ENCODE measurements at places on chromosomes 4 and X.

- DNase-seq = no peak
Measured at GRCh38 chr4:55397126-55397436, 1.3 kb downstream of the TMEM165 start.

DNA sequence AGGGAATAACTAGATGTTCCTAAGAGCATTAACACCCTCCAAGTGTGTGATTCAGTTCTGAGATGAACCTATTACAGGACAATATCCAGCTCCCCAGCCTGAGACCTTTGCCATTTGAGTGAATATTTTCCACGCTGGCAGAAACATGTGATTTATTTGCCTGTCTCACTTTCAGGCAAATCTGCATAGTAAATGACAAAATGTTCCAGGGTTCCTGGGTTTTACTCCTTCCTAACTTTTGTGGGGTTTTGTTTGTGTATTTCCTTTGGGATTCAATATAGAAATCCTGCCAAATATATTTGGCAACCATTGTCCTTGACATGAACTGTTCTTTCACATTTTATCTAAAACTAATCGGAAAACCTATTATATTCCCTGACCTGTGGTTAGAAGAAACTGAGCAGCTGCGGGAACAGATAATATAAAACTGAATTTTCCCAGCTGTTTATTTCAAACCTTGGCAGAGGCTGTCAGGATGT is 12.5 kb downstream of the F8 start:
- DNase-seq = no peak

GRCh38 chrX:22063284-22063683 is 31.2 kb downstream of the PHEX start:
- no peak for DNase-seq

DNA sequence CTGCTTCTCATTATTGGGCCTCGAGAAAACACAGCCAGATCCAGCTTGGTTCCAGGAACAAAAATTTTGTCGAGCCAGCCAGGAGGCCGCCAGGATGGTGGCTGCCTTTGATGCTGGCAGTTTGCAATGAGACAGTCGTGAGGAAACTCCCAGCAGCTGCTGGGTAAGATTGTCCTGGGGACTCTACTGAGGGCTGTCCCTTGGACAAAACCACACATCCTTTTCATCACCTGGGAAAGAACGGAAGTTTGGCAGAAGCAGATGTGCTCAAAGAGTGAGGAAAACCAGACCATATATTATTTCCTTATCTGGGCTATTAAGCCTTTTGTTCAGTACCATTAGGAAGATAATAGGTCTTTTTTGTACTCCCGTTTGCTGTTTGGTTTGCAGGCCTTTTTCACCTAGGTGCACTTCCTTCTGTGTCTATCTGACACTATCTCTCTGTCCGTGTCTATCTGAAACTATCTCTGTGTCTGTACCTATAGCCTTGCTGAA is 13.4 kb upstream of the PAPSS1 start:
- DNase-seq = no peak

DNA sequence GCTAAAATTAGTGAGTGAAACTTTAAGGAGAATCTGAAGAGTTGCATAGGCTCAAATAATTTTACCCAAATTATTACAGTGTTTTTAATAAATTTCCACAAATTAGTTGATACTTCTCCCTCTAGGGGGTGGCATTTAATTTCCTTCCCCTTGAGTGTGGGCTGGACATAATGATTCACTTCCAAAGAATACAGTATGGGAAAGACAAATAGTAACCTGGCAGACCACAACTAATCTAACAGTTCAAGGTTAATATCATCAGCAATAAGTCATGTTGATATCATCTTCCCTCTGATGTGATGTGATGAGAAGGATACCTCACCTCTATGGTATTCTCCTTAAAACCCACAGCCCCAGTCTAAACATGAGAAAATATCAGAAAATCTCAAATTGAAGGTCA is 15.5 kb downstream of the PFKFB1 start:
- no peak for DNase-seq

DNA sequence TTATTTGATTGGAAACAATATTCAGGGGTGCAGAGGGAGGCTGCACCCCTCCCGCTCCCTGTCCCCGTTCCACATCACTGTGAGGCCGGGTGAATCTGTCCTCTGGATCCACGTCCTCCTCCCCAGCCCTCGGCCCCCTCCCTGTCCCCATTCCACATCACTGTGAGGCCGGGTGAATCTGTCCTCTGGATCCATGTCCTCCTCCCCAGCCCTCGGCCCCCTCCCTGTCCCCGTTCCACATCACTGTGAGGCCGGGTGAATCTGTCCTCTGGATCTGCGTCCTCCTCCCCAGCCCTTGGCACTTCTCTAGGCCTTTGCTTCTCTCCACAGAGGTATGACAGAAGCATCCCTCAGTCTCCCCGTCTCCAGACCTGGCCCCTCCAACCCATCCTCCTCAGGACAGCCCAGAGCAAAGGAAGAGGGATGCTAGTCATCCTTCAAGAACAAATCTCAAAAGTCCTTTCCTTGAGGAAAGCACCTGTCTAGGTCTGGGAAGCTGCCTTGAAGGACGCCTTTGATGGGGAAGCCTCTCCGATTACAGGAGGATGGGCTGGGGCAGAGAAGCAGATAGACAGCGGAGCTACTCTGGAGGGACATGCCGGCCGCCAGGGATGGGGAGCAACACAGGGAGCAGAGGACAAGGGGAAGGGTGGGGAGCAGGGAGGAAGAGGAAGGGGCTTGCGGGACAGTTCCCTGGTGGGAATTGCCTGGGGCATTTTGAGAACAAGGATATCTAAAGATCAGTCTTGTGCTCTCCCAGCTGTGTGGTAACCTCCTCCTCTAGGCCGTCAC is 10.8 kb upstream of the AFAP1 start:
- DNase-seq = no peak

- DNase-seq = no peak
Measured at GRCh38 chrX:2662586-2662985, 28.5 kb upstream of the CD99 start.

- no peak for DNase-seq
Measured at GRCh38 chrX:12789976-12790375, 1.2 kb upstream of the PRPS2 start.

- DNase-seq = no peak
Measured at GRCh38 chrX:83077606-83078005, 430.5 kb upstream of the POU3F4 start.

DNA sequence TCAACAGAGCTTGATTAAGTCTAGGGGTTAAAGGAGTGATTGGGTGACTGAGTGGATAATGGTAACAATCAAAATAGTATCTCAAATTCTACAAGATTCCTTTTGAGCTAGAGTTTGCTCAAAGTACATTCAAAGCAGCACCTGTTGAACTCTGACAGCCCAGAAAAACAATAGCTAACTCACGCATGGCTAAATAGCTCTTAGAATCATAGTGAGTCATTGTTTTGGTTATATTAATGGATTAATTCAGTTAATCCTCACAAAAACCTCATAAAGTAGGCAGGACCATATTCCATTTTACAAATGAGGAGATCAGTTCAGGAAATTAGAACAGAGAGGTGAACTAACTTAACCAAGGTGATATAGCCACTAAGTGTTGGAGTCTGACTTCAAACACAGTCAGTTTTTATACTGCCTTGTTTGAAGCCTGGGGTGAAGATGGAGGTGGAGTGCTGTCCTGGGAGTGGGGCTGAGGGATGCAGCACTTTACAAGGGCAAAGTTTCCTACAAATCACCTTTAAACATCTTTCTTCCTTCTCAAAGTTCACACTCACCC is 35.9 kb upstream of the PPM1K start:
- DNase-seq = no peak

DNA sequence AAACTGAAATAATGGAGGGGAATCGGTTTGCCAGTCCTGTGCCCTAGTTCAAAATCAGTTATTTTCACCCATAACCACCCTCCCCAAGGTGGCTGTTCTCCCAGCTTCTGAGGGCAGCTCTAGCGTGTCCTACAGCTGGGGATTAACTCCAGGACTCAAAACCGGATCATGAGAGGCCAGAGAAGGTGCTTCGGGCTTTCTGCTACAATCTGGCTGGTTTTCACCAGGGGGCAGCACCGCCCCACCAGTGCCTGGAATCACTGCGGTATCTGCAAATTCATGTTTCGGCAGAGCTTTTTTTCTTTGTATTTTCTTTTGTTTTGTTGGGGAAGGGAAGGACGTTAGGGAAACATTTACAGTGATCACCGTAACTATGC is 28.4 kb downstream of the PDHA1 start:
- DNase-seq = peak; percentile 27

GRCh38 chrX:65751519-65751918 is 84.1 kb downstream of the MSN start:
- DNase-seq = no peak

DNA sequence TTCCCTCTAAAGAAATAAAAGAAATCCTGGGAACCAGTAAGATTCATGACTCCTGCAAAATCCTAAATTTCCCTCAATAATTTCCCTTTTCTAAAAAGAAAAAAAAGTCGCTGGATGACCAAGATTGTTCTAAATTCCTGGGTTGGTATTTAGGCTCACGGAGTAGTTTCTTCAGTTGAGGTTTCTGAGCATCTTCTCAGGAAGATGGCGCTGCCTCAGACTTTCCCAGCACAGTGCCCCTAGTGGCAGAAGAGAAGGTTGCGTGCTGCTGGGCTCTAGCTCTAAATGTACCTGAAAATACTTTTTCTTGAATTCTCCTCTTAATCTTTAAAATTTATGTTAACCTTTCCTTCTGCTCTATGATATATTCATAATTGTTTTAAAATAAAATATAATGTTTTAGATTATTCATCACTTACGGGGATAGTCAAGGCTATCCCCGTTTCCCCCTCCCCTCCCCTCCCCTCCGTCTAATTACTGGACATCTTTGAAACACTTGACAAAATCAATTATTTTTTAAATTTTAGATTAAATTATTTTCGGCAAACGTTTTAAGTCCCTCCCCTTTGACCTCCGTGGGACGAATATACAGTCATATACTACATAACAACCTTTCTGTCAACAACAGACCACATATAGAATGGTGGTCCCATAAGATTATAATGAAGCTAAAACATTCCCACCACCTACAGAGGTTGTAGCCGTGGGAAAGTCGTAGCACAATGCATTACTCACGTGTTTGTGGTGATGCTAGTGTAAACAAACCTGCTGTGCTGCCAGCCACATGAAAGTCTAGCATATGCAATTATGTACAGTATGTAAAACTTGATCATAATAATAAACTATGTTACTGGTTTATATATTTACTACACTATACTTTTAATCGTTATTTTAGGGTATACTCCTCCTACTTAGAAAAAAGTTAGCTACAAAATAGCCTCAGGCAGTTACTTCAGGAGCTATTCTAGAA is 41.0 kb upstream of the GATB start:
- DNase-seq = peak; percentile 47

DNA sequence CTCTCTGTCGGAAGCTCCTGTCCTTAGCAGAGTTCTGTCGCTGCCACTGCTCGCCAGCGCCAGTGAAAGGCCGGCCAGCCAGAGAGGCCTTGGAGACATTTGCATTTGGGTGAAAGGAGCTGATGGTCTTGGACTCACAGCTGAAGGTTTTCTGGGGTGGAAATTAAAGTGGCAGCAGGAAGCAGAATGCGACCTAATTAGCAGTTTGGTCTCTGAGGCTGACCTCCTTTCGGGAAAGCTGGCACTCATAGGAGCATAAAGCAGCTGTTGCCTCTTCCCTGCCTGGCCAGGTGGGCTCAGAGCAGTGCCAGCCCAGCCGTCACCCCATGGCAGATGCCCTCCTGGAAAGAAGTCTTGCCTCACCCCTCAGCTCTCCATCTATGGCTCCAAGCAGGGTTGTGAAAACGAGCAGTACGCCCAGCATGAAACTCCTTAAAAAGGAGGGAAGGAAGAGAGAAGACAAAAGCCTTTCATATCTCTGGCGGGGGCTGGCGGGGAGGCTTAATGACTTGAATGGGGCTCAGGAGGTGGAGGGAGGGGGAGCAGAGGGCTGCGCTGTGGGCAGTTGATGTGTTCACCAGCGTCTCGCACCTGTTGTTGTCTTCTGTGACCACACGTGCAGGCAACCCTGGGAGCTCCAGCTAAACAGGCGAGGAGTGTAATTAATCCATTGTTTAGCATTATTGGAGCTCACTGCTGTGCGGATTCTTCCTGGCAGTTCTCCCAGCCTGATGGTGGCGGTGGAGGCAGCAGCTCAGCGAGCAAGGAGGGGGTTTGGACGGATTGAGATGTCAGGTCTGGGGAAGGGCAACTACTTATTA is 264.0 kb downstream of the MID1IP1 start:
- no peak for DNase-seq

- DNase-seq = no peak
Measured at GRCh38 chr4:20251796-20252655, at the start of gene SLIT2. SLIT2 (plus strand) TSS chr4:20251905; CDS start chr4:20253816, 1,911 bp downstream.

DNA sequence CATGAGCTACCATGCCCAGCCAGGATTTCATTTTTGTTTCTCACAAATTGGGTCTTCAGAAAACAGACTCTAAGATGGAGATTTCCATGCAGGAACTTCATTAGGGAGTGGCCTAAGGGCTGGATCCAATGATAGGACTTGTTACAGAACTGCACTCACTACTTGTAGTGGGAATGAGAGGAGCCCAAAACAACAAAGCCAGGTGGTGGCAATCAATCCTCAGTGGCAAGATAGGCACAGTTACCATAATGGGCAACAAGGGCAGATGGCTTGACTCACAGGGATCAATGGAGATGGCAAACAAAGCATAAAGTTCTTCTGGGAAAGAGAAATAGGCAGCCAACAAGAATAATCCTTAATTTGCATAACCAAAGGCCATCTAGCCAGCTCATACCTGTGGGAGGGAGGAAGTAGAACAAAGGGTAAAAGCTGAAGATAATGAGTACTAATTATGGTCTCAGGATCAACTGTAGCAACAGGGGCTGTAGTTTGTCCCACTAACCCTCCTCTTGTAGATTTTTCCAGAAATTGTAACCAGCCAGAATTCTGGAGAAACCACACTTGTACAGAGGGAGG is 72.8 kb upstream of the MAPK10 start:
- no peak for DNase-seq

DNA sequence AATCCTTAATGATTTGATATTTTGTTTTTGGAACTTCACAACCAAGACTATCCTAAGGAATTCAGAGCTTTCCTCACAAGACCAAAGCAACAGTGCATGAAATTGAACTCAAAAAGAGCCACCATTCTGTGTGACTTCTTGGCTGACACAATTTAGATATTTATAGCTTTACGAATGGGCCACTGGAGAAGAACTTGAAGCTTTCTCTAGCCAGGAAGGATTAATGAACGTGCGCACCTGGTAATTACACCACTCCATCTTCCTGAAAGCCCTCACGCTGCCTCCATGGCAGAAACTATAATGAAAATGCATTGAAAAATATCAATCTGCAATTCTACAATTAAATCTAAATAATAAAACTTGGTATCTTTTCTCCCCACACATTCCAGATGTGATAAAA is 1057.8 kb downstream of the DMD start:
- no peak for DNase-seq

- DNase-seq = no peak
Measured at GRCh38 chr4:11548597-11549082, 119.9 kb upstream of the HS3ST1 start.

DNA sequence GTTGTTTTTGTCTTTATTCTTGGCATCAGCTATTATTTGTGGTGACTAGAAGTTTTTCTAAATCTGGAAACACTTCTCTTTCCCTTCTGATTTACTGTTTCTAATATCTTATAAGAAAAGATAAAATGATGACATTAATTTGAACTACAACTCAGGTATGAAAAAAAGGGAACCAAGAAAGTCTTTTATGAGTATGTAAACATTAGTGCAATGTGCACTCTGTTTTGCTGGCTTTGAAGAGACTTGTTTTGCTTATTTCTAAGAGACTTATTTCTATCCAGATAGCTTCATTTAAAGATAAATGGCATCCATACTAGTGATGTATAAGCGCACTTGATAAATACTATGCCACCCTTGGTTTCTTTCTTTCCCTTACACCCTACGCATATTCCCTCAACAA is 10.1 kb upstream of the AMBN start:
- DNase-seq = no peak

All from T-helper 2 cell (primary cell).